ENCODE measurements at places on chromosomes 7 and 10.

DNA sequence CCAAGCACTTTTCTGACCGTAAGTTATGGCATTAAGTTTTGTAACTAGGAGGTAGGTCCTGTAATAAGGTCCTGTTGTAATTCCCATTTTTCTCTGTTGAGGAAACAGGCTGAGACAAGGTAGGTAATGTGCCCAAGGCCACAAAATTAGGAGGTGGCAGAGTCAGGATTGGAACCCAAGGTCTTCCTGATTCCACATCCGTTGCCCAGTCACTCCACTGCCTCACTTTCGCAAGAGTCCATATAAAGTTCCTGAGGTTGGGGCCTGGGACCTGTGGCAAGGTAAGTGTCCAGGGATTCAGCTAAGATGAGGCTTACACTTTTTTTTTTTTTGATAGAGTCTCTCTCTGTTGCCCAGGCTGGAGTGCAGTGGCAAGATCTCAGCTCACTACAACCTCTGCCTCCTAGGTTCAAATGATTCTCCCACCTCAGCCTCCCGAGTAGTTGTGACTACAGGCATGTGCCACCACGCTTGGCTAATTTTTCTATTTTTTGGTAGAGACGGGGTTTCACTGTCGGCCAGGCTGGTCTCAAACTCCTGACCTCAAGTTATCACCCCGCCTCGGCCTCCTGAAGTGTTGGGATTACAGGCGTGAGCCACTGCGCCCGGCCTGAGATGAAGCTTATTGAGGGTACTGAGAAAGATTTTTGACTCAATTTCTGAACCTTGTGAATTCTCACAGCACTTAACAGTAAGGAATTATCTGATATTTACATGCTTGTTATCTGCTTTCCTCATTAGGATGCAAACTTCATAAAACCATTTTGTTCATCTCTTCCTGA is 20.3 kb upstream of the GNA12 start:
- DNase-seq = no peak

GRCh38 chr10:122019414-122019975 is 30.5 kb downstream of the TACC2 start:
- no peak for DNase-seq

DNA sequence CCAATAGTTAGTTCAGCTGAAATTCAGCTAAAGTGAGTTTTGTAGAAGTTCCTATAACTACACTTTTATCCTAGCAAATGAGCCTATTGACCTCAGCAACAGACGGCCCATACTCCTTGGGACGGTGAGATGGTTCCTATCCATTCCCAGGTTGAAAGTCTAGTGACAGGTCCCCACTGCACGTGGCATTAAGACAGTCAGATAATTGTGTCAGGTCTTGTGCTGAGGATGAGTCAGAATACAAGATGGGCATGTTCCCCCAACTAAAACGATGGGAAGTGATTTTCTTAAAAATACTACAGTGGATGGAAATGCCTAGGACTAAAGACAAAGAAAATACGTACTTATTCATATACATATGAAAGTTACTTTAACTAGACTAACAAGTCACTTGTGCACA is 2.1 kb downstream of the CAV1 start:
- DNase-seq = no peak

- DNase-seq = no peak
Observed at GRCh38 chr10:120559800-120560199, 102.8 kb downstream of the PLPP4 start.

DNA sequence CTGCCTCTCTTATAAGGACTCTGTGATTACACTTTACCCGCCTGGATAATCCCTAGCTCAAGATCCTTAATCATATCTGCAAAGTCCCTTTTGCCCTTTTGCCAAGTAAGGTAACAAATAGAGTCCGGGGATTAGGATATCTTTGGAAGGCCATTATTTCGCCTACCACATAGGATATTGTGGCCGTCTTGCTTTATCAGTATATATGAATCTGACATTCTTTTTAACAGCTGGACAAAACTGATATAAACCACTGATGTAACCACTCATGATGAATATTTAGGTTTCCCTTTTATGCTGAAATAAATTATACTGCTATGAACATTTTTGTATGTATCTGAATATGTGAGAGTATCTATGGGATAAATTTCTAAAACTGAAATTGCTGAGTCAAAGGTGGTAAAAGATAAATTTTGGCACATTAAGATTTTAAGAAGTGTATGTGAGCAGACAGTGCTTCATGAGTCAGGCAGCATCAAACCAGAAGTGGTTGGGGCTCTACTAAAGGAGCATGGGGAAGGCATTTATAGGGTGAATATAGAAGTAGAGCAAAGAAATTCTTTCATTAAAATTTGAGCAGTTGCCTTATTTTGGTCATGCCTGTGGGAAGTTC is 44.7 kb downstream of the AVL9 start:
- DNase-seq = no peak

GRCh38 chr10:30833628-30833970 is 198.1 kb downstream of the ZNF438 start:
- no peak for DNase-seq

- DNase-seq = no peak
Observed at GRCh38 chr10:87547734-87548311, 43.1 kb downstream of the MINPP1 start.

DNA sequence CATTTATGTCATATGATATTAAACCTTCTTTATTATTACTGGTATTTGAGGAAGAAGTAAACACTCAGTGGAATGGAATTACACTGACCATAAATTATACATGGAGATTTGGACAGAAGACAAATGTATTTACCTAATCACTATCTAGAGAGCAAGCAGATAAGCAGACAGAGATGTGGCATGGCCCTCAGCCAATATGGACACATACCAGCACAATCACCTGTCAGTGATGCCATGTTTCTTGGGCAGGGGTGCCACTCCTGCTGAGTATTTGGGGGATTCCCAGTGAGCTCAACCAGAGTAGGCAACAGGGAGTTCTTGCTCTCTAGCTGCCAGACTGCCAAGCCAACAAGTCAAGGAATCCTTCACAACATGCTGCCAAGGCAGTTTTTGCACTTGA is 866.3 kb upstream of the LRRN3 start:
- no peak for DNase-seq
